Fibroblast of skin of back (primary cell): ENCODE measurements at places on chromosomes 3 and 15.

DNA sequence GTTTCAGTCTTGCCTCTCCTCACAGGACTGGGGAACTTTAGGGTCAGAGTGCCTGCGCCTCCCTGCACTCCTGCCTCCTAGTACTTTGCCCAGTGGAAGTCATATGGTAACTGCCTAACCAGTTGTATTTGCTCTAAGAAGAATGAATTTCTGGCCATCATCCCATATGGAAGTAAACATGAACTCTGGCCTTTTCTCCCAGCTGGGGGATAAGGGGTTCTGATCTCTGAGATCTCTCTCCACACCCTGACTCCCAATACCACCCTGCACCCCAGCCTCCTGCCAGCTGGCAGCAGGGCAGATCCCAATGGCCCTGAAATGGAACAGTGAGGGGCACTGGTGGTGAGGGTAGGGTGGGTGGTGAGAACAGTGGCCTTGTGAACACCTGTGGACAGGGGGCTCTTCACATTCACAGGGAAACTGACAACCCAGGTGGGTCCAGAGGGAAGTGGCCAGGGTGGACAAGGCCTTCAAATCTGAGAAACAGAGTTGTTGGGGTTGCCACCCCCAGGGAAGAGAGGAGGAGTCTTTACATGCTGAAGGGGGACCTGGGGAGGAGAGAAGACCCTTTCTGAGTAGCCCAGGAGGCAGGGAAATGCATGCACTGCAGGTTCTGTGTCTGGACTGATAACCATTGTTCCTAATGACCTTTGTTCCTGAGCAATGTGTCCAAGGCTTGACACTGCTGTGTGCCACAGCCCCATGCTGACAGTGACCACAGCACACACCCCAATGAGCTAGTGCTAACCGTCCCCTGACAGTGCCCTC lies 36.9 kb downstream of the RHCG start:
- no peak for DNase-seq

- peak; percentile 20 for DNase-seq
These were observed 490.9 kb upstream of the CFAP20DC start for GRCh38 chr3:59540696-59541095.

DNA sequence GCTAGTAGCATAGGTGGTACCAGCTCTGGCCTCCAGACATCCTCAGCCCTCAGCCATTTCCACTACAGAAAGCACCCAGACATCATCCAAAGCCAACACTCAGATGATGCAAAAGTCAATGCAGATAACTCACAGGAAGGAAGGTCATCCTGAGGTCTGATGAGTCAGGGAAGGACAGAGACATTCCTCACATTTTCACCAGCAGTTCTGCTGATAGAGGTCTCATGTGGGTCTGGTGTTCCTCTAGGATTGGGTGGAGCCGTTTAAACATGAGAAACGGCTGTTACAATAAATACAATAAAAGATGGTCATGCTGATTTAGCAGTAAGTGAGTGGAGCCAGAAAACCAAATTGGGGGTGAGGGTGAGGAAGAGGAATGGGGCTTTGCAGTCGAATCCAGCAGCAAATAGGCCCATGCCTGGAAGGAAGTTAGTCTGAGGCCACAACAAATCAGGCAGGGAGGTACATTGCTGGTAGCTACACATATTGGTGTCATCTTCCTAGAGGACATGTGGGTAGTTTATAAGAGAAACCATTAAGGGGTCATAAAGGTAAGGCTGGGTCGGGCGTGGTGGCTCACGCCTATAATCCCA lies 33.3 kb upstream of the FLNB start:
- DNase-seq: peak; percentile 100

DNA sequence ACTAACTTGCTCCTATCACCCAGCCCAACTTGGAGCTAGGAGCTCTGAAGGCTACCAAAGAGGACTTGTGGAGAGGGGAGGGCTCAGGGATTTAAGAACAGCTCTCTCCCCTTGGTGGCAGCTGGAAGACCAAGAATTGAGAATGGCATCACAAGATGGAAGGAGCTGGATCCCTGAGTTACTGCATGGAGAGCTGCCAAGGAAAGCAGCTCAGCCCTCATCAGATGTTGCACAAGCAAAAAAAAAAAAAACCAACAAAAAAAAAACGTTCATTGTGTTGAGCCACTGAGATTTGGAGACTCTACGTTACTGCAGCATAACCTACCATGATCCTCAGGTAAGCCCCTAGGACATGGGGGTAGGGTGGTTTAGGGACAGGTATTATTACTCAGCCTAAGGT lies 41.0 kb downstream of the ITGB5 start:
- DNase-seq: peak; percentile 78

GRCh38 chr3:95923496-95924210 lies 890.7 kb upstream of the EPHA6 start:
- DNase-seq: peak; percentile 98

DNA sequence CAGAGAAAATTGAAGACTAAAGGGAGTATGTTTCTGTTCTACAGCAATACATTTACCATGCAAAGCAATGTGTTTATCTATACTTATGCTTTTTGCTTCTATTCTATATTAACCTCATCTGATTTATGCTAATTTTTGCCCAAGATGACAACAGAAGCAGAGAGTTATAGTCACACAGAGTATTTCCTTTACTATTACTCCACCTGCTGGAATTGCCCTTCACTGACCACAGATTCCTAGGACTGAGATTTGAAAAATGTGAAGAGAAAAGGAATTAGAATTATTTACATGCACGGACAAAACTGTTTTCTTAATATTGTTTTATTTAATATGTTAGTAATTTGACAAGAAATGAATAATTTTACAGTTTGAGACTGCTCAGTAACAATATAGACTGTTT lies 745.6 kb downstream of the VGLL3 start:
- no peak for DNase-seq

DNA sequence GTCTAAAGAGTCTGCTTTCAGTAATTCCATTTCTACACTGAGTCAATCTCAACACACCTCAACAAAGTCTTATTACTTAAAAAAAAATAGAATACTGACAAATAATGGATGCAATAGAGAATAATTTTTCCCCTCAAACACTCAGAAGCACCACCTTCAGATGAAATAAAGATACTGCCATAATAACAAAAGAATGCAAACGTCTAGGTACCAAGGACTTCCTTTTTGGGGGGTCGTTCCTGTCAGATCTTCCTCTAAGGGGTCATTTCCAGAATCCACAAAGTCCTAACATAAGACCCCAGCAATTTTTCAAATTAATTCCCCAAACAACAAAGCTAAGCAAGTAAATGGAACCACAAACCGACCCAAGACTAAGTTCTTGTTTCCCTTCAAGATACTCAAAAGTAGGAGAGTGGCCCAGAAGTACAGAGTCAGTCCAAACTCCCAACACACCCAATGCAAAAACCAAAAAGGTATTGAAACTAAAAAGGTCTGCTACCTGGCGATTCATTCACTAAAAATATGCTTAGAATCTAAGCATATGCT lies 1.3 kb downstream of the RYK start:
- DNase-seq: no peak

- no peak for DNase-seq
These were observed 384.8 kb upstream of the SEMA6D start for GRCh38 chr15:47332481-47332880.

- no peak for DNase-seq
These were observed 17.5 kb upstream of the PLSCR1 start for GRCh38 chr3:146561879-146562278.

DNA sequence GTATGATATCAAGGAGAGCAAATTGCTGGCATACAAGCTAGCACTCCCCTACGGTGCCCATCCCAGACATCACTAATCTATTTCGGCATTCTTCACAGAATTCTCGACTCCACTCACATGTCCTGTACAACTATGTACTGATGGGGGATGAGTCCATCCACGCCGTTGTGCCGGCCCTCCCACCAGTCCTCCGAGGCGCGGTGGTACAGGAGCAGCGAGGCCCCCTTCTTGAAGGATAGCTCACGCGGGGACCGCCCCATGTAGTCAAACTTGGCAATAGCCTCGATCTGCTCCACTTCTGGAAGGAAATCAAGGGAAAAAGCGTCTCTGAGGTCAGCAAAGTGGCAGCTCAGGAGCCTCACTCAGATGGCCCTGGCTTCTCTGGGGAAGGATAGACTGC lies 31.0 kb upstream of the RAD18 start:
- DNase-seq: no peak

GRCh38 chr15:32763295-32763694 lies 45.5 kb downstream of the GREM1 start:
- no peak for DNase-seq

- peak; percentile 33 for DNase-seq
These were observed 36.0 kb downstream of the MNS1 start for GRCh38 chr15:56428821-56429458.

DNA sequence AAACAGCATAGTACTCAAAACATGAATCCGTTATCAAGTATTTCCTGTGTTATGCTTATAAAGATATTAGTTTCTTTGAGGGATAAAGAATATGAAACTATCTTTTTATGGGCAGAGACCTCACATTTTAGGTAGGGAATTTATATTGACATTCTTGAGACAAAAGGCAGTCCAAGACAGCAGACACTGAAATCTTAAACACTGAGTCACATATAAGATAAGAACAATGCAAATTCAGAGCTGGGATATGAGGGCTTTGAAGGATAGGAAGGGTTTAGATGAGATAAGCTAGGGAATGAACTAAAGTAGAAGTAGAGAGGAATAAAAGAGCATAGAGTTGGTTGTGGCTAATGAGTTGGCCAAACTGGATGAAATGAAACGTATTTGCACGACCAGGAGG lies 58.4 kb downstream of the ASTE1 start:
- peak; percentile 83 for DNase-seq

DNA sequence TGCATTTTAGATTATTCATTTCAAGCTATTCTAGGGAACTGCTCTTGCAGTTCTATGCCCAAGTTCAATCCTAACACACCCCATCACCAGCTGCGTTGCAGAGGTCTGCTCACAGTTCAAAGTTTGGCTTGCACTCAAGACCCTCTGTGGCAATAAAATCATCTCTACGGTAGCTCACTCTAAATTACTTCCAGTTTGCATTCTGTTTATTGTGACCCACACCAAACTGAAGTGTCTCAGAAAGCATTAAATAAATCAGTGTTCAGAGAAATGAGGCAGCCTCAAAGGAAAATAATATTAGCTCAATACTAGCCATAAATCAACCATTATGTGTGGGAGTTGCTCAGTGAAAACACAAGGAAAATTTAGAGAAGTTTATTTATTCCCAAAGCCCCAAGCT lies 250.3 kb downstream of the MAGI1 start:
- no peak for DNase-seq

GRCh38 chr3:122520861-122521260 lies 6.1 kb upstream of the KPNA1 start:
- DNase-seq: no peak

DNA sequence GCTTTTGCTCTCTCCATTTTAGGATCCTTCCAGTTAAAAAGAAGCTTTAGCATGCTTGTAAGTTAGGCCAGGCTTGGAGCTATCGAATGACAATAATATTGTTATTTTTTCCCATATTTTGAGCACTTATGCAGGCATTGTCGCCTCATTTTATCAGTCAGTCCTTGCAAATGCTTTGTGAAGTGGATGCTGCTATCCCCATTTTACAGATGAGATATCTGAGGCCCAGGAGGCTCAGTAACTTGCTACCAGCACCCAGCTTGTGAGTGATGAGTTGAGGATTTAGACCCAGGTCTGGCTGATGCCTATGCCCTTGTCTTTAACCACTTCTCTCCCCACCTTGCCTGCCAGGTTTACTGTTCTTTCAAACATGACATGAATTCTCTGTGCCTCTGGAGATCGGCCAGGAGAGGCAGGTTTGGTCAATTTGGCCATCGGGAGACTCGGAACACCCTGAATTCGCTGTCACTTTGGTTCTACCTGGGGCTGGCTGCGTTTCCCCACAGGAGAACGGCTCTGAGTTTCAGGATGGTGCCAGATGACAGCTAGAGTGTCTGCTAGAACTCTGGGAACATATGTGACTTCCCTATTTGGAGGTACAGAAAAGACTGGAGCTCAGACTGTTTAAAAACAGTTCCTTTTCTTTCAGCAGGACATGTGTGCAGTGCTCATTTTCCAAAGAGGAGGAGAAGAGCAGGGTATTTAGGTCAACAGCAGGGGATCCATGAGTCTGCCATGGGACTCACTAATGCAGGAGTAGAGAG lies 25.5 kb upstream of the ZNF710 start:
- DNase-seq: no peak

- DNase-seq: peak; percentile 99
These were observed 73.8 kb upstream of the HEG1 start for GRCh38 chr3:125129512-125129997.

DNA sequence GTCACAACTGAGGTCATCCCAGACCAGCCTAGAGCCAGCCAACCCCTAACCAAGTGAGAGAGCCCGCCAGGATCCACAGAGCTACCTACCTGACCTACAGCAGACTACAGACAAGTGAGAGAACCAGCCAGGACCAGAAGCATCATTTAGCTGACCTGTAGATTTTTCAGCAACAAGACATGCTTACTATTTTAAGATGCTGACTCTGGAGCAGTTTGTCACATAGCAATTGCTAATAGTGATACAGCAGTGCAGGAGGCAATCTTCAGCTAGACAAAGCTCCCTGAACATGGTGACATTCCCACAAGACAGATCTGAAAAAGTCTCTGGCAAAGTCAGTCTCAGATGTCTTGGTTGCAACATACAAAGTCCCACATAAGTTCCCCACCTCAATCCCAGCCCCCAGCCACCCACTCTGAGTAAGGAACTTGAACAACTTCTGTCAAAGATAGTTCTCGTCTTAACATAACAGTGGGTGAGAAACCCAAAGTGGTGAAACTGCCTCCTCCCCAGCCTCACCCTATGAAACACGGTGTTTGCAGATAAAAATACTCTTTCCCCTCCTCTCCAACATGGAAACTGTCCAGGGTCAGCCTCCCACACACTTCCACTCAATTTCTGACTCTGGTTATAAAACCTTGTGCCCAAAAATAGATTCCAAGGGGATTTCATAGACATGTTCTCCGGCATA lies 120.3 kb upstream of the SLC6A11 start:
- DNase-seq: no peak
